Activated CD8-positive, alpha-beta memory T cell treated with anti-CD3 and anti-CD28 coated beads for 1 hour (primary cell): ENCODE measurements at places on chromosomes 13 and 19.
A peak's percentile ranks its signal among the peaks of the same experiment; 100 is the strongest.

- DNase-seq = no peak
Observed at GRCh38 chr19:8684001-8684902, 14.3 kb downstream of the ACTL9 start.

GRCh38 chr13:110519506-110519905, 42.0 kb downstream of the RAB20 start:
- no peak for DNase-seq

GRCh38 chr19:56838024-56838908, 2.3 kb downstream of the PEG3 start:
- no peak for DNase-seq

- DNase-seq = no peak
Observed at GRCh38 chr19:45499196-45500180, 1.2 kb downstream of the PPM1N start.

DNA sequence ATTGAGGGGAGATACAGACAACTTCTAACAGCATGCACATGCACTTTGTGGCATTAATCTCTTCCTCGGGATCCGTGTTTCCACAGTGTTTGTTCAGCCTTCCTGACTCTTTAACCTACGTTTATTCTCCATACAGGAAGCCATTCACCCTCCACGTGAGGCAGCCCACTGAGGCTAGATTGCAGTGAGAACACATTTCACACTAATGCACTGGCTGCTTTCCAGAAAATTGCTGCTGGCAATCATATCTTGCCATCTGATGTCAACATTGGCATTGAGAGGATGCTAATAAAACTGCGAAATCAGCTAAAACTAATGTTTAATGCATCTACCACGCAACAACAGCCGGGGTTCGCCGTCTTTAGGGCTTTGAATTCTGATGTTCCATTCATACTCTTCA, 30.0 kb downstream of the DCLK1 start:
- DNase-seq = no peak

DNA sequence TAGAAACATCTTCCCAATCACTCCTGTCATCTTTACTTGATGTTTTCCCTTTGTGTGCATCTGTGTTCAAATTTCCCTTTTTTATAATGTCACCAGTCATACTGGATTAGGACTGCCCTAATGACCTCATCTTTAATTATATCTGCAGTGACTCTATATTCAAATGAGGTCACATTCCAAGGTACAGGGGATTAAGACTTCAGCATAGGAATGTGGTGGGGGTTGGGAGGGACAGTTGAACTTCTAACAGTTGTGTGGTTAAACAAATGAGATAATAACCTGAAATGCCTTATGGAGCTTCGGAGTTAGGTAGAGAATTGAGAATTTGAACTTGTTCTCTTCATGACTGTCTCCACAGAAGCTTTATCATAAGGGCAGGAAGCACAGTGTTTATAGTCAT, 23.0 kb downstream of the PAN3 start:
- DNase-seq = no peak

- peak; percentile 46 for DNase-seq
Observed at GRCh38 chr13:20160306-20161274, at the start of gene GJA3. Gene GJA3 (minus strand): TSS chr13:20161052. CDS start chr13:20143288, 17,764 bp downstream.

GRCh38 chr19:55836340-55836739, at the start of gene NLRP4:
Gene NLRP4 (plus strand): TSS chr19:55836540. CDS start chr19:55852081, 15,541 bp downstream.
- no peak for DNase-seq

DNA sequence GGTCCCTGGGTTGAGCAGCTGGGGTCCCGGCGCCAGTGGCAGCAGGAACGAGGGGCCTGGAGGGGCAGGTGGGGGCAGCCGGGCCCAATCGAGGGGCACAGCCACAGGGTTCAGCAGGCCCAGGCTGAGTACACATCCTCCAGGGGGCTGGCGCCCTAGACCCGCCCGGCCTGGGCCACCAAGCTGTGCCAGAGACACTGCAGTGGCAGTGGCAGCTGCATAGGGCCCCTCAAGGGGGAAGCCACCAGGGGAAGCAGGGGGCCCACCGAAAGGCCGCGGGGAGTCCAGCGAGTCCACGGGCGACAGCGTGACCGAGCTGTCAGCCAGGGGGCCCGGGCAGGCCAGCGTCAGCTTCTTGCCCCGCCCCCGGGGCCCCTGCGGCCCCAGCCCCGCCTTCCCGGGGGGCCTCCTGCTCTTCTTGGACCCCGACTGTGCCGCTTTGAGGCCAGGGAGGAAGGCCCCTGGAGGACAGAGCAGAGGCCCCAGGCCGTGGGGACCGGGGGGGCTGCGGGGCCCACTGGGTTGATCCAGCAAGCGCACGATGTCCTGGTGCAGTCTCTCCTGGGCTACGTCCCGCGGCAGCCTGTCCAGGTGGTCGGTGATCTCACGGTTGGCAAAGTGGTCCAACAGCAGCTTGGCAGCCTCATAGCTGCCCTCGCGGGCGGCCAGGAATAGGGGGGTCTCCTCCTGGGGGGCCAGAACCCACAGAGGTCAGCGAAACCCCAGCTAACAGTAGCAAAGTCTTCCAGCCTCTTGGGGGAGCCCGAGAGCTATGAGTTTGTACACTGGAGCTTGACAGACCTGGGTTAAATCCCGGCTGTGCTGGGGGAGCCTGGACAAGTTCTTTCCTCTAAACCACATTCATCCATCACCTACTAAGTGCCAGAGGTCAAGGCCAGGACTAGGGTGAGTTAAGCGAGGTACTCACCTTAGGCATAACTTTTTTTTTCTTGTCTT, 39.5 kb downstream of the NOTCH3 start:
- no peak for DNase-seq
